Kidney (tissue), 22 donors: ENCODE measurements at places on chromosomes 1 and 21. TPM values are rescaled to one million over a fixed set of nuclear protein-coding genes. Genes with fewer than 3 reads are reported as not detected.

Gene SPATA46
- not detected for polyA plus RNA-seq

Gene ALG14
- 11.3 TPM for polyA plus RNA-seq

Gene SRSF10
- 48.5 TPM for polyA plus RNA-seq

Gene ZSWIM5
- 1.9 TPM for polyA plus RNA-seq

Gene S100A16
- polyA plus RNA-seq = 174 TPM

Gene SELE
- polyA plus RNA-seq = 0.92 TPM

Gene OR2T29
- not detected for polyA plus RNA-seq

Gene PSMB2
- 78.0 TPM for polyA plus RNA-seq
